Daoy (cell line): ENCODE measurements at places on chromosomes 7 and 10. TPM values are rescaled to one million over a fixed set of nuclear protein-coding genes. Genes with fewer than 3 reads are reported as not detected.

The KCNIP2 gene
- 0.40 TPM in 1 of 2 replicates, not detected in the other for total RNA-seq

The PKD2L1 gene
- not detected in 2 replicates for total RNA-seq

The ASB13 gene
- total RNA-seq, result 11.2 and 13.3 TPM in 2 replicates

The UPF2 gene
- total RNA-seq, result 14.2 and 14.6 TPM in 2 replicates

The HOXA10 gene
- 12.3 and 31.2 TPM in 2 replicates for total RNA-seq

The PRRT4 gene
- not detected in 2 replicates for total RNA-seq

The IFIT1 gene
- total RNA-seq, result 13.7 and 17.3 TPM in 2 replicates

The DOCK1 gene
- total RNA-seq, result 16.4 and 19.1 TPM in 2 replicates

The AKR1D1 gene
- not detected in 2 replicates for total RNA-seq

The ZNF277 gene
- 40.4 and 52.1 TPM in 2 replicates for total RNA-seq

The NUTM2D gene
- total RNA-seq, result 0.86 and 1.6 TPM in 2 replicates

The PNLIPRP2 gene
- total RNA-seq, result not detected in 2 replicates

The ASL gene
- total RNA-seq, result 73.8 and 83.8 TPM in 2 replicates

The SYNPO2L gene
- total RNA-seq, result not detected in 2 replicates

The ATRNL1 gene
- 5.1 and 7.1 TPM in 2 replicates for total RNA-seq

The STEAP1B gene
- 20.2 and 31.4 TPM in 2 replicates for total RNA-seq

The CRCP gene
- 94.3 and 98.6 TPM in 2 replicates for total RNA-seq

The ACHE gene
- 0.46 TPM in 1 of 2 replicates, not detected in the other for total RNA-seq

The ELMO1 gene
- total RNA-seq, result 7.0 and 25.3 TPM in 2 replicates

The TCERG1L gene
- 0.03 TPM in 1 of 2 replicates, not detected in the other for total RNA-seq

The ATOH7 gene
- total RNA-seq, result not detected in 2 replicates
